ENCODE measurements at places on chromosomes 2 and 18. TPM values are rescaled to one million over a fixed set of nuclear protein-coding genes. Genes with fewer than 3 reads are reported as not detected.

LYG2 gene
- not detected for total RNA-seq

SLC23A3 gene
- total RNA-seq = 0.18 TPM

UGT1A4 gene
- total RNA-seq = not detected

GPR75 gene
- total RNA-seq = 1.7 TPM

GNLY gene
- total RNA-seq = not detected

LTBP1 gene
- 326 TPM for total RNA-seq
